ENCODE measurements at places on chromosomes 2 and 18.

DNA sequence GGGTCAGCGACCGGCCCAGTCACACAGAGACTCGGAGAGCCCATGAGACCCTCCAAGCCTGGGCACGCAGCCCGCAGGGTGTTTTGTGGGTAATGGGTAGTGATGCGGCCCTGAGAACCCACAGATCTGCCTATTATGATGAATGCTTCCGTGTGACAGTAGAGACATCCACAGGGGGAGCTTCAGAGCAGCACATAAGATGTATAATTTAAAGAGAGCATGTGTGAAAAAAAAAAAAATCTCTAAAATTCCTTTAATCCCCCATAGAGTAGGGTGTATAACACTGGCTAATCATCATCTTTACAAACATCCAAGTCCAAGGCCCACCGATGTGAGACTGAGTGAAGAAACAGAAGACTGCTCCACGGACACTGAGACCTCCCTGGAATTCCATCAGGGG, 34.6 kb downstream of the BIN1 start:
- no peak for DNase-seq

DNA sequence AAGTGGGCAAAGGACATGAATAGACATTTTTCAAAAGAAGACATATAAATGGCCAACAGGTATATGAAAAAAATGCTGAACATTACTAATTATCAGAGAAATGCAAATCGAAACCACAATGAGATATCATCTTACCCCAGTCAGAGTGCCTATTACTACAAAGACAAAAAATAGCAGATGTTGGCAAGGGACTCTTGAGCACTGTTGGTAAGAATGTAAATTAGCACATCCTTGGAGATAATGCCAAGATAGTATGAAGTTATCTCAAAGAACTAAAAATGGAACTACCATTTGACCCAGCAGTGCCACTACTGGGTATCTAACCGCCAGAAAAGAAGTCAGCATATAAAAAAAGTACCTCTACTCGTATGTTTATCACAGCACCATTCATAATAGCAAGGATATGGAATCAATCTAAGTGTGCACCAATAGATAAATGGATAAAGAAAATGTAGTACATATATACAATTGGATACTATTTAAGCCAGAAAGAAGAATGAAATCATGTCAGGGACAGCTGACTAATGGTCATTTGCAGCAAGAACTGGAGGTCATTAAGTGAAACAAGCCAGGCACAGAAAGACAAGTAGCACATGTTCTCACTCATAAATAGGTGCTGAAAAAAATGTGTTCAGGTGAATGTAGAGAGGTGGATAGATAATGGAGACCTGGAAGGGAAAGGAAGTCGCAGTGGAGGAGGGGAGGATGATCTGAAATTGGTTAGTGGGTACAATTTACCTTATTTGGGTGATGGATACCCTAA, 141.7 kb upstream of the B3GNT2 start:
- no peak for DNase-seq

- DNase-seq = no peak
These were observed 59.7 kb upstream of the CAPN13 start for GRCh38 chr2:30866974-30867373.

DNA sequence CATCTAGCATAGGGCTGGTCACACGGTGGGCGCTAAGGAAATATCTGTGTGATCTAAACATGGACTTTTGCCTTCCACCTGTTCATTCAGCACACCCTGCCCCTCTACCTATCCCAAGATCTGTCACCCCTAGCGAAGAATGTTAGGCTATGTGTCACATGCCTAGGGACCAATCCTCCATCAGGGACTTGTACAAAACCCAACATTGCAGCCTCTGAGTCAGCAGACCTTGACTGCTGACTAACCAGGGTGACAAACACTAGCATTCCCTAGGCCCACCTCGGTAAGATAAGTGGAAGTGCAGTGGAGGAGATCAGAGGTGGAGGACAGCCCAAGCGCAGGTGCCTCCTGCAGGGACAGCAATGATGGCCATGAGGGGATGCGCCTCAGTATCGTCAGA, 99.2 kb downstream of the SOX11 start:
- DNase-seq = no peak

DNA sequence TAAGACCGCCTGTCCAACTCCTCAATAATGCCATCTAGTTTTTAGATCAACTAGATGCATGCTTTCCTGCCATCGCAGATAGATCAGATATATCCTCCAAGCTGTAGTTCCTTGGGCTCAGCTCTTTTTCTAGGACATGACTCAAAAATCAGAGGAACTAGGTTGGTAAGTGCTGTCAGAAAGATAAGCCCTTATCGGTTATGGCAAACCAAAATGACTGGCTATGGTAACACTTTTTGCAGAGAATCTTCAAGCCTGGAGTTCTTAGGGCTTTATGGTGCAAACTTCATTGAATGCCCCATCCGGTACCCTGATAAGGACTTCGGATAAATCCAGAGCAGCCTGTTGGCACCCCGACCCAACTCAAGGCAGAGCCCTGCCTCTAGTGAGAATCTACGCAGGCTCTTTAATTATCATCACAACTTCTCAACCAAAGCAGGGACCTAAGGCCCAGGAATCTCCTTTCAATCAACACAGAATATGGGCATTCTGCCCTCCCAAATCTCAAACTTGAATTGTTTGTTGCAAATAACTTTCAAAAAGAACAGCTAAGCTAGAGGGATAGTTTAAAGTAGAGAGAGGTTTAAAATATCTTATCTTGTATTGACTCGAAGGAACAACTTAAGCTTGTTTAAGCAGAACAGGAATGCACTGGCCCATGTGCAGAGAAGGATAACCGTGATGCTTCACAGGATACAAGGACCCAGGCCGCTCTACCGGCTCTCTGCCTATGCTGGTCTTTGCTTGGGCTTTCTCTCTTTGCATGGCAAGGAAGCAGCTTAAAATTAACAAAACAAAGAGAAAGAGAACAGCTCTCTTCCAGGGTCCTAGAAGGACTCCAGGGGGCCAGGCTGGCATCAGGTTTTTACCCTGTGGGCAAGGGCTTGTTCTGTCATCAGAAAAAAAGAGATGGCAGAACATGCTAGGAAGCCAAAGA, 3.4 kb upstream of the CYP1B1 start:
- no peak for DNase-seq

GRCh38 chr2:32446369-32446768, 89.5 kb downstream of the BIRC6 start:
- DNase-seq = no peak

- no peak for DNase-seq
These were observed 4.3 kb upstream of the ADI1 start for GRCh38 chr2:3523551-3524041.

DNA sequence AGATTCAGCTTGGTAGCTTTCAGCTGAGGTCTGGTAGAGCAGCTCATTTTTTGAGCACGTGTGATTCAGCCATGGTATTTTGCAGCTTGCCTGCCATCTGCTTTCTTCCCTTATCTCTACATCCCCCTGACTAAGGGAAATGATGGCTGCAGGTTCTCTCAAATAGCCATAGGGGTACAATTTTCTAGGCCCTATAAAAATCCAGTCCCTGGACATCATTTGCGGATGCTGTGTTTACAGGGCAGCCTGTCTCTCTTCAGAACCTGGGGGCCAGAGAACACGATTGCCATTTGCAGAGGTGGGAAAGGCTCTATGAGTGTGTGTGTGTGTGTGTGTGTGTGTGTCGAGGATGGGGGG, 442.7 kb upstream of the MEIS1 start:
- no peak for DNase-seq

GRCh38 chr2:72685638-72686213, 140.1 kb downstream of the EXOC6B start:
- DNase-seq = no peak

GRCh38 chr18:58481321-58482180, 147.3 kb downstream of the ALPK2 start:
- no peak for DNase-seq

GRCh38 chr2:43274055-43274454, 47.6 kb upstream of the ZFP36L2 start:
- no peak for DNase-seq

GRCh38 chr2:226797289-226797988, 2.2 kb downstream of the IRS1 start:
- no peak for DNase-seq

- no peak for DNase-seq
These were observed 9.2 kb downstream of the DNMT3A start for GRCh38 chr2:25332571-25332970.

DNA sequence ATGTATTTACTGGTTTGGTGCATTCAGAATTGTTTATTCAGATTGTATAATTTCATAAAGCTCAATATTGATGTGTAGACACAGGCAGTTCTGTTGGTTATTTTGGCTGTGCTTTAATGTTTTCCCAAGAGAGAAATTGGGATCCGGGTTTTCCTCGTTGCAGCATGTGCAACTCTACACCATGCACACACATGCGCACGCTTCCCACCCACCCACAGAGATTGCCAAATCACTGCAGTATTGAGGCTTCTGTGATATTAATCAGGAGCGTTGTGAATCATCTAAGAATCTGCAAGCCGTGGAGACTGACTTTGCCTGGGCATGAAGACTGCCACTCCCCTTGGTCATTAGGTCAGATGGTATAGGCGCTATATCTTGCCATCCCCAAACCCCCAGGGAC, 571.5 kb downstream of the SLC4A3 start:
- no peak for DNase-seq
